ENCODE measurements at places on chromosomes 4 and X.
A peak's percentile ranks its signal among the peaks of the same experiment; 100 is the strongest.

DNA sequence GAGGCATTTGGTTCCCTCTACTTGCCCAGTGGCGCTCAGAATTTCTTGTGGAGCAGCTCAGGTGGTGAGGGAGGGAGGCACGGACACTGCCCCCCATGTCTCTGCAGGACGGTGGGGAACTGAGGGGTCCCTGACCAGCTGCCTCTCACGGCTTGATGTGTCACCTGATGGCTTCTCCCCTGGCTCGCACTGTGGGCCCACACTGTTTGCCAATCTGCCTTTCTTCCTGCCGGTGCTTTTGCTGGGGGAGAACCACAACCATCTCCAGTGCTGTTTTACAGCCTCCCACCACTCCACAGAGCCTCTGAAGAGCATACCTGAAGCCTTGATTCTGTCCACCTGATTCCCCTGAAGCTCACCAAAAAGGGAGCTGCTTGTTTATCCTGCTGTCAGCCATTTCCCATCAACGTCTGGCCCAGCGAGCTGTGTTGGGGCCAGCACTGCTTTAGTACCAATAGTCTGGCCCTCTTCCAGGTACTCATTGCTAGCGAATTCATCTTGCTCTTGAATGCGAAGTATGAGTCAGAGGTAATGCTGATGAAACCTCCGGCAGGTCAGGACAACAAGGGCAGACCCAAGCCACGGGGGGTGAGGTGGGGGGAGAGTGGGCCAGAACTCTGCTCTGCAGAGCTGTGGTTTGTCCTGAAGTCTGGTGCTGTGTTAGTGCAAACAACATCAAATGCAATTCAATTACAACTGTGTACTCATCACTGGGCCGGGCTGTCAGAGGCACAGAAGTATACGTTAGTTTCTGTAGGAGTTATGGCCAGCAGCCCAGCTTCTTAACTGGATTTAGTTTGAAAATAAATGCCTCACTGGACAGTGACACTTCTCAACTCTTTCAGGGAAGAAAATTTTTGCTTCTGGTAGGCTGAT, 208.3 kb upstream of the JADE1 start:
- no peak for DNase-seq

DNA sequence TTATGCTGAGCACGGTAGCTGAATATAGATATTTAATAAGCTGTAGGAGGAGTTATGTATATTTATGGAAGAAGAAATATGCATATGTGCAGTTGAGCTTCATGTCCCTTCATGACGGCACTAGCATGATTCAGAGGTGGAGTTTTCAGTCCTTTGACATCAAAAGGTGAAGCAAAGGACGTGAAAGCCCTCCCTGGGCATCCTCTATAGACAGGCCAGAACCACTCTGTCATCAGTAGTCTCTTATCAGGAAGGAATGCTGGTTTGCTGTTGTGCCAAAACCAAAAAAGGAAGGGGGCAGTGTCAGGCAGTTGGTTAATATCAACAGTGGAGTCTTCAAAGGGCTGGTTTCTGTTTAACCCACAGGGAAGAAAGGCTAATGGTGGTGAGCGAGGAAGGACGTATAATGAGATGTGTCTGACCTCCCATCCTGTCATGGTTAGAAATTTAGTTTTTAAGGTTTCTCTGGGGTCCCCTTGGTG, 23.5 kb upstream of the IL2 start:
- no peak for DNase-seq

DNA sequence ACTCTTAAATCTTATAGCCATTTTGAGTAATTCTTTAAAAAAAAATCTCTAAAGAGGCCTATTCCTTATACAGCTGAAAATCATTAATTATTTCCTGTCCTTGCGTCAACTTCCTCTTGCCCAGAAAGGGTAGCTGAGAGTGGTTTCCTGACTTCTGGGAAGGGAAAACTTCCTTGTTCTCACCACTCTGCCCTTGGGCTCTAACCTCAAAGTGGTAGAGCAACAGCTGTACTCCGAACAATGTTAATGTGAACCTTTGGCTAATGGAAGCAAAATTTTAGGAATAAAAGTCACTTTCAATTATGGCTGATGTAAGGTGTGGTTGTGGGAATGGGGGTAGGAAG, 15.3 kb downstream of the KLHL2 start:
- DNase-seq = no peak

DNA sequence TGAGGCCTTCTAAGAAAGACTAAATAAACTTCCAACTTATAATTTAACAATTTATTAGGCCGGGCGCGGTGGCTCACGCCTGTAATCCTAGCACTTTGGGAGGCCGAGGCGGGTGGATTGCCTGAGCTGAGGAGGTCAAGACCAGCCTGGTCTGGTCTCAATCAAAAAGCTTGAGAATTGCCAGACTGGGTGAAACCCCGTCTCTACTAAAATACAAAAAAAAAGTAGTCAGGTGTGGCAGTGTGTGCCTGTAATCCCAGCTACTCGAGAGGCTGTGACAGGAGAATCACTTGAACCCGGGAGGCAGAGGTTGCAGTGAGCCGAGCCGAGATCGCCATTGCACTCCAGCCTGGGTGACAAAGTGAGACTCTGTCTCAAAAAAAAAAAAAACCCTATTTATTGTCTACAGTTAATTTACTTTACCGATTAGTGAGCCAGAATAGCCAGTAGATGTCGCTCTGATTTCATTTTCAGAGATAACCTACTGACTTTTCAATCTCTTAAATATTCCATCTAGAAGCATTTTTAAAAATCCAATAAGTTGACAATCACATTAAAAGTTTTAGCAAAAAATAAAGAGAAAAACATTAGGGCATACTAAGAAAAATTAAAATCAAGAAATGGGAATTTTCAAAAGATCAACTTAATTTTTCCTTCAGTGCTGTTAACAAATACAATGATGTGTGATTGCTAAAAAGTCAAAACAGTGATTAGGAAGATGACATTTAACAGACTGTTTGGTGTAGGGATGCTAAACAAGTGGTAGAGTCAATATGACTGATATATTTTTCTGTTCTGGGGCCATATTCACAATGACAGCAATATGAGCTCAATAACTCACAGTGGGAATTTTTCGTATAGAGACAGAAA, 4.3 kb upstream of the SHROOM3 start:
- DNase-seq = no peak

GRCh38 chr4:5524446-5525299, 183.7 kb downstream of the EVC2 start:
- DNase-seq = no peak

DNA sequence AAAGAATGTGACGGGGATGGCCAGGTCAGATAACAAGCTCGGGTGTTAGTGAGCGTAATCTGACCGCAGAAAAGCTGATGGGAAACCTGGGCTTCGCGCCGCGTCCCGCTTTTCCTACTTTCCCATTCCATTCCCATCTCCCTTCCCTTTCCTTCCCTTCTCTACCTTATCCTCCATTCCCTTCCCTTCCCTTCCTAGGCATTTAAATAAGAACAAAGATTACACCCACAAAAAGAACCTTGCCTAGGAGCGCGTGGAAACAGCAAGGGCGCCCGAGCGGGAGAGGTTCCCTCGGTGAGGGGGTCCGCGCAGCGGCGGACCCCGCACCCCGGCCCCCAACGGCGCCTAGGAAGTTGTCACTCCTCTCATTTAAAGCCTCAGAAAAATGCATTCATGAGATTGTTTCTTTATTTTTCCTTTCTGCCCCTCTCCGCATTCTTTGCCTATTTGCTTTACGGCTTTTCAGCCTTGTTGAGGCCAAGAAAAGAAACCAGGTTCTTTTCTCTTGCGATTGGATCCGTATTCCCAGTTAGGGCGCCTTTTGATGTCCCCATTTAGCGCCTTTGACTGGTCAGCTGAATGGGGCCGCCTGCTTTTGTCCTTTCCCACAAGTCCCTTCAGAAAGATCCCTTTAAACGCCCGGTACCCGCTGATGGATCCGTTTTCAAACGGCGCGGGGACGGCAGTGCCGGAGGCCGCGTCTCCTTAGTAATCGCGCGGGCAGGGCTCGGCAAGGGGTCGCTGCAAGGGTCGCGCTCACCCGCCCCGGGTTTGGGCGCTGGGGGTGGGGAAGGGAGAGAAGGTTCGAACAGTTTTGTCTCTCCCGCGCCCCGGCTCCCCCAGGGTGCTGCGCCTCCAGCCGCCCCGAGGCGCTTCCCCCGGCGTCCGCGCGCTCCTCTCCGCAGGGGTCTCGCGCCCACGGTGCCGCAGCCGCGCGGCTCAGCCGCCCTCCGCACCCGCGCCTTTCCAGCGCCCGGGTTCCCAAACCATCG, 54.1 kb upstream of the TMEM33 start:
- no peak for DNase-seq

- DNase-seq = no peak
These were observed 902.5 kb downstream of the FAM133A start for GRCh38 chrX:94576367-94577004.

DNA sequence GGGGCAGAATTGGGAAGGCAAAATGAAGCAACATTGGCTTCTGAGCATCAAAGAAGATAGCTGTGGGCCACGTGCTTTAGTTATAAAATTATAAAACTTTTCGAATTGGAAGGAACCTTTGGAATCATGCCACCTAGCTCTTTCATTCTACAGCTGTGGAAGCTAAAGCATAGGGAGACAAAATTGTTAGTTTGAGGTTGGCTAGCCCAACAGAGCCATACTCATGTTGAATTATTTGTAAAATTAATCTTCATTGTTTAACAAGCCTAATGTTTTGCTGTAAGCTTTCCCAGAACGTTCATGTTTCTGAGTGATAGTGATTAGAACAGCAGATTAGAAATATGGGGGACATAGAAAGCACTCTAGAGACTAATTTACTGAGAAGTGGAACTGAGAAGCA, 35.9 kb downstream of the HHIP start:
- DNase-seq = no peak

DNA sequence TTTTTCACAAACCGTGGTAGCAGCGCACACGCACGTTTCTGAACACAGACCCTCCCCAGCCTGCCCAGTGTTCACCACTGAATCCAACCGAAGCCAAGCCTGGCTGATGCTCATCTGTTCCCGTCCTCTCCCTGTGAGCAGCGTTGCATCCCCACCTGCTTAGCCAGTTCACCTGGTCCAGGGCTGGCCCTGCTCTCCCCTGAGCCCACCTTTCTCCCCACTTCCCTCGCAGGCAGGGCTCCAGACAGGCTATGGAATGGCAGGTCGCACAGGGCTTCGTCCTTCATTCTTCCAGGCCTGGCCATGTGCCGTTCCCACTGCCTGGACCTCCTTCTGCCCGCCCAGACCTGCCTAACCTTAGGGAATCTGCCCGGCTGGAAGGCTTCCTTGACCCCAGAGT, 246.9 kb downstream of the EVC2 start:
- DNase-seq = no peak

GRCh38 chr4:48909697-48910096, 3.1 kb upstream of the OCIAD2 start:
- peak; percentile 10 for DNase-seq

DNA sequence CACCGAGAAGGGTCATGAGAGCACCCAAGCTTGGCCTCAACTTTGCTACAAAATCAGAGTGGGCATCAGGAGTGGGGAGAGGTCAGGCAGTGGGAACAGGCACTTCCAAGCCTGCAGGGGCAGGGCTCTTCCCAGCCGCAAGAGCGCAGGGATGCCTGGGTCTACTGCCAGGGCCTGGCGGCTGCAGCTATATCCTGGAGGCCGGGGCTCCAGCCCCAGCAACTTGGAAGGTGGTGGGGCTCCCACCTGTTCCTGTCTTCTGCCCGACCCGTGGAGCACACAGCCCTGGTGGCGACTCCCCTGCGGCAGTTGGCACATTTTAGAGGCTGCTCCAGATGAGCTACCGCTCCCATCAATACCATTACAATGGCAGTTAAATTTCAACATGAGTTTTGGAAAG, 607.0 kb downstream of the TRAM1L1 start:
- DNase-seq = no peak

DNA sequence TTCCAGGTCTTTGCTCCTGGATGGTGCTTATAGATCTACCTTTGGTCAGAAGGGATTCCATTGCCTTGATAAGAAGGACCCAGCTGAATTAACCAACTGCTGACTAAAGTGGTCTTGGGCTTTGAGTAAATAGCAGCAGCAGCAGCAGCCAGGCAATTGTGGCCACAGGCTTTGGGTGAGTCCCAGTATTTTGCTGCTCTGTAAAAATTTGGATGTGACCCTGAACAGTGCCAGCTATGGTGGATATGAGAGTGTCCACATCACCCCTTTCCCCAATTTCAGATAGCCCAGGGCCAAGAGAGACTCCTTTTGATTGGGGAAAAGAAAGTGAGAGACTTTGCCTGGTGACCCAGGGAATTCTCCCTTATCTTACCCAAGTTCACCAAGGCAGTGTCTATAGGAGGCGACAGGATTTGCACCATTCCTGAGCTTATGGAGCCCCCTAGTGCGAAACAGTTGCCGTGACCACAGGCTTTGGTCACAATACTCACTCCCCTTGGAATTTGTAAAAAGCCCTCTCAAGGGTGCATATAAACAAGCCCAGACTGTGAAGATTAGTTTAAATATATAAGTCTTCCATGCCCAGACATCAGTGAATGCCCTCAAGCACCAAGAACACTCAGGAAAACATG, 518.0 kb downstream of the TMA16 start:
- DNase-seq = peak; percentile 0

DNA sequence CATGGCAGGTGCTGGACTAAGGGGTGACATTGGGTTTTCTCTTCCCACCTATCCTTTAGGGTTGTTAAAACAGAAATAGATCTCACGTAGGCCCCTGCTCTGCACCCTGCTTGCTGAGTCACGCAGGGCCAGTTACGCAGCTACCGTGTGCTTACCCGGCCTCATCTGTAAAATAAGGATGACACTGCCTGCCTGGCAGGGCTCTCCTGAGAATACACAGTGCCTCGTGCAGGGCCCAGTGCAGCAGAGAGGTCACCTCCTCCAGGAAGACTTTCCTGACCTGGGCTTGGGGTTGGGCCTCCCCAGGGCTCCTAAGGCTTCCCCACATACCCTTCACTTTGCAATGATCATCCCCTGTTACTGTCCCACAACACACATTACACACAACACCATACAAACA, 33.6 kb upstream of the JAKMIP1 start:
- DNase-seq = no peak

- DNase-seq = no peak
These were observed 11.1 kb downstream of the EXOC1L start for GRCh38 chr4:55830716-55831115.

- DNase-seq = no peak
These were observed 8.0 kb downstream of the NR0B1 start for GRCh38 chrX:30301208-30301607.

- no peak for DNase-seq
These were observed 72.4 kb downstream of the MAP9 start for GRCh38 chr4:155304375-155304774.

- DNase-seq = no peak
These were observed 96.7 kb upstream of the FTHL17 start for GRCh38 chrX:31168551-31168950.

- DNase-seq = no peak
These were observed 58.0 kb downstream of the ENPEP start for GRCh38 chr4:110533940-110534339.

GRCh38 chrX:107715331-107716117, 60.1 kb downstream of the TSC22D3 start:
- peak; percentile 9 for DNase-seq
